ENCODE measurements at places on chromosomes 7 and 10.
A peak's percentile ranks its signal among the peaks of the same experiment; 100 is the strongest.

DNA sequence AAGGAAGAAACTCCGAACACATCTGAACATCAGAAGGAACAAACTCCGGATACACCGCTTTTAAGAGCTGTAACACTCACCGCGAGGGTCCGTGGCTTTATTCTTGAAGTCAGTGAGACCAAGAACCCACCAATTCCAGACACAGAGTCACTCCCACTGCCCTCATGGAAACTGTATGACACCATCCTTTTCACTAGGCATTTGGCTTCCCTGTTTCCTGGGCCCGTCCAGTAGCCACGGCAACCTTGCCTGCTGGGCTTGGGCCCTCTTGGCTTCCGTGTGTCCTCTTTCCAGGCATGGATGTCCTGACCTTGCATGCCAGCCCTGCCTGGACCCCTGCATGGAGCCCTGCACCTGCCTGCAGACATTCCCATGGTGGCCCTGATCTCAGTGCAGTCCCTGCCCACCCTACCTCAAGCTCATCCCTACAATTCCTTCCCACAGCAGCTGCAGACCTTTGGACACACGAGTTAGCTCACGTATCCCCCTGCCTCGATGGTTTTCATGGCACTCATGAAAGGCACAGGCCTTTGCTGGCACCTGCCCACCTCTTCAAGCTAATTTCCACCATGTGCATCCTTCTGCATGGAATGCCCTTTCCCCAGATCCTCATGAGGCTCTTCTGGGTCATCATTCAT is 6.7 kb downstream of the SH2D4B start:
- DNase-seq = no peak

DNA sequence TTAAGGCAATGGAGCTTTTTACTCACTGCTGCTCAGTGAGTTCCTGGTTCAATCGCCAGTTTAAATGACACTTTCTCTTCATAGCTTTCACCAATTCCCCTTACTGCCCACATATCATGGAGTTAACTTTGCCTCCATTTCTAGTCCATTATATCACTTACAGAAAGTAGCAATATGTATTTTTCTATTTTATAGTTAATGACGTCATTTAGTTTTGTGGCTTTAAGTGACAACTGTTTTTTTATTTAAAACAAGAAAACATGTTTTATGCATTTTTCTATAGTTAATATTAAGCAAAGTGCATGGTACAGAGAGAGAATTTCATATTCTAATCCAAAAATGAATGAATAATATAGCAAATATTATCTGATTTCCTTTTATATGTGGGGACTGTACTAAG is 363.3 kb downstream of the CDC14C start:
- DNase-seq = no peak

DNA sequence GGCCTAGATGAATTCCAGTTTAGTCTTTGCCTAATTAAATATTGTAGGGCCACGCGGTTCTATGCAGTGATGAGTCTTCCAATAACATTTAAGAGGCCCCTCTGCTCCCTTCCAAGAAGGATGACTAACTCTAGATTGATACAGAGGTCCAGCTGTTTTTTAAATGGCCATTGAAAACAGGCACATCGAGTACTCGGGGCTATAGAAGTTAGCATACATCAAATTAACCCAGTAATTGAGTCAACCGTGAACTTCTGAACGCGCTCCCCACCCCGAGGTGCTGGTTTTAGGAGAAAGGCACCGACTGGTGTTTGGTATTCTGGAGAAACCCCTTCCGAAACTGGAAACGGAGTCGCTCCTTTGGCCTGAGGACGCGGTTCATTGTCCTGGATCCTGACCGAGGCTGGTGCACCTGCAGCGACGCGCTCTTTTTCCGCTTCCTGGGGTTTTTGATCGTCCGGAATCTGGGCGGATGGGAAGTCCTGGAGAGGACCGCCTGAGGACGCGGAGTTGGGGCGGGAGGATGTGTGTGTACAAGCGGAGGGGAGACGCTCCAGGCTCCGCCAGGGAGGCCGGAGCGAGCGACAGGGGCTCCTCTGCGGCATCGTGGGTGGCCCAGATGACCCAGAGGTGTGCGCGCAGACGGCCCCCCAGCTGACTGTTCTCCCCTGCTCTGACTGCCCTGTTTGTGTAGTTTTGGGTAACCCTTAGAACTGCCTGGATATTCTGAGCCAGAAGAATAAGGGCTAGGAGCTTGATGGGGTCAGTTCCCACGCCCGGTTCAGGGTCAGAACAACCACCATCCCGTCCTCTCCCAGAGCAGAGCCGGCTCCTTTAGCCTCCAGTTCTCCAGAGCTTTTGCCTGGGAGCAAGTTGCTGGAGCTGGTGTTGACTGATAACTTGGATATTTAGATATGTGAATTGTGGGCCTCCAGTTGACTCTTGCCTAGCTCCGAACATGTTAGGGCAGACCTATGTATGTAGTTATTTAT is 711 bp downstream of the FAM221A start:
- DNase-seq = peak; percentile 11

GRCh38 chr10:50648089-50648934 is 24.6 kb upstream of the SGMS1 start:
- no peak for DNase-seq

- DNase-seq = no peak
Measured at GRCh38 chr7:134640842-134641715, 5.6 kb upstream of the BPGM start.

DNA sequence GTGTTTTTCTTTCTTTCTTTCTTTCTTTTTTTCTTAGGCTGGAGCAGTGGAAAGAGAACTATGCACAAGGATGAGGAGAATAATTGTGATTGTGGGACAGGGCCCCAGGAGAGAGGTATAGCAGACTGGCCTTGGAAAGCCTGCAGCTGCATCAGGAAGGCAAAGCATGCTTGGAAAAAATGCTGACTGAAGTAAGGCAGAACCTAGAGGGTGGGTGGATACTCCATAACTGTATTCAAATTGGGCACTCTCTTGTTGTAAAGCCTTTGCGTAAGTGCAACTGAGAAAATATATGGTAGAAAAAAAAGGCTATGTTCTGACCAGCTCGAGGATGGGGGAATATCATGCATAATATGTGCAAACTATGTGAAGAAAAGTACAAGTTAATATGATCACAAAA is 39.5 kb downstream of the PDK4 start:
- DNase-seq = no peak

DNA sequence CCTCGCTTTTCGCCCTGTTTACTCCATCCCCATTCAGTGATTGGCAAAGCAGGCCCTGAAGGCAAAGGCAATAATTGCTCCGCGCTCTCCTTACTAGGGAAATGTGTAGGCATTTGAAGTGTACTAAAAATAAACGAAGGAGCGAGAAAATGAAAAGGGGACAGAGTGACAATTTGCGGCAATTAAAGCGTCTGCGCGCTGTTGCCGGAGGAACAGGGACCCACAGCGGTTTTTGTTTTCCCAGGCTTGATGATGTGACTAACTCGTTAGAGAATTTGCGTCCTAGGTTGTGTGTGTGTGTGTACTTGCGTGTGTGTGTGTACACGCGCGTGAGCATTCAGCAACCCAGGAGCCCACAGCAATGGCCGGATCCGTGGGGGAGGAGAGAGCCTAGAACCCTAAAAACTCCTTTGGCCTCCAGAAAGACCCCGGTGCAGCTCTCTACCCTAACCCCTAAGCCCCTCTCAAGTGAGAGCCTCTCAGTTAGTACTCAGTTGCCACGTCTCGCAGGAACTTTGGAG is 7.8 kb upstream of the DLX6 start:
- DNase-seq = no peak

DNA sequence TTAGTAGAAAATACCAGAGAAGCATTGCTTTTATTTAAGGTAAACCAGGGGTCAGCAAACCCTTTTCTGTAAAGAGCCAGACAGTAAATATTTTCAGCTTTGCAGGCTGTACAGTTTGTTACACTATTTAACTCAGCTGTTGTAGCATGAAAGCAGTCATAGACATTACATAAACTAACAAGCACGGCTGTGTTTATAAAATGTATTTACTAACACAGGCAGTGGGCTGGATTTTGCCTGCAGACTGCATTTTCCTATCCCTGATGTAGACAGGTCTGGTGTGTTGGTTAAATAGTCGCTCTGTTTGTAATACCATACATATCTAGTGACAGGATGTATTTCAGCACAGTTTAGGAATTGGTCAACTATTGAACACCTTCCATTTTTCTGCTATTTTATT is 129.3 kb downstream of the ST7 start:
- no peak for DNase-seq

- DNase-seq = no peak
Measured at GRCh38 chr10:6100370-6100769, 11.5 kb downstream of the RBM17 start.

GRCh38 chr10:6123532-6123931 is 34.7 kb downstream of the RBM17 start:
- no peak for DNase-seq

DNA sequence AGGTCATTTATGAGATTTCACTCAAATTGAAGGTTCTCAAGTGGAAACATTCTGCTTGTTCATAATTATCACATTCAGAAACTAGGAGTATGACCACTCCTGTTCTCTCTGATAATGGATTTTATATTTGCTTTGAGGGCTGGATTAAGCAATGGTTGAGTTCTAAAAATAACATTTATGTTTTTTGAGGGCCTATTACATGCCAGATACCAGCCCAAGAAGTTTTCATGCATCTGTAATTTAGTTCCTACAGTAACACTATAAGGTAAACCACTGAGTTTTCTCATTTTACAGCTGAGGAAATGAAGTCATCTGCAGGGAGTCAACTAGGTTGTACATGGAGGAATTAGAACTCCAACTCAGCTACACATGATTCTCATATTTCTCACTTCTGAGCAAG is 25.5 kb upstream of the NKX2-3 start:
- DNase-seq = no peak

- DNase-seq = no peak
Measured at GRCh38 chr7:66666313-66666952, 37.8 kb downstream of the KCTD7 start.

GRCh38 chr7:90311175-90311574 is 9.9 kb downstream of the FAM237B start:
- no peak for DNase-seq

DNA sequence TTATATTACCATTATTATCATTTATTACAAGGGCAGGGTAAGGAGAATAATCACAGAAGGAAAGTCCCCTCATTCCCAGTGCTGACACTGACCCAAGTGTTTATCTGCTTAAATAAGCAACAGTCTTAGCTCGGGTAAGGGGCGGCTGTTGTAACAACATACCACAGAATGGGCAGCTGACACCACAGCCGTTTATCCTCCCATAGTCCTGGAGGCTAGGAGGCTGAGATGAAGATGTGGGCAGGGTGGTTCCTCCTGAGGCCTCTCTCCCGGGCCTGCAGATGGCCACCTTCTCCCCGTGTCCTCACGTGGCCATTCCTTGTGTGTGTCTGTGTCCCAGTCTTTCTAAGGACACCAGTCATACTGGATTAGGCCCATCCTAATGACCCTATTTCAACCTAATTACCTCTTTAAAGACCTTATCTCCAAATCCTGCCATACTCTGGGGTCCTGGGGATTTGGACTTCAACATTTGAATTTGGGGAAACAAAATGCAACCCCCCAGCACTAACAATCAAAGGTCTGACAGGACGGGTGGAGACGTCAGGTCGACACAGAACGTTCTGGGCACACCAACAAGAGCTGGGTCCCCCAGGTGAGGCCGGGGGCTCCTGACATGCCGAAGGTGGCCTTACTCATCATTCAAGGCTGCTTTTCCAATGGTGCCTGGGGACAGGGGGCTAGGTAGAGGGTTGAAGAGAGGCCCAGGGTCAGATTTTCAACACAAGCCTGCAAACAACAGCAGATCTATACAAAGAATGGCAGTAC is 93.5 kb downstream of the TNS3 start:
- no peak for DNase-seq

DNA sequence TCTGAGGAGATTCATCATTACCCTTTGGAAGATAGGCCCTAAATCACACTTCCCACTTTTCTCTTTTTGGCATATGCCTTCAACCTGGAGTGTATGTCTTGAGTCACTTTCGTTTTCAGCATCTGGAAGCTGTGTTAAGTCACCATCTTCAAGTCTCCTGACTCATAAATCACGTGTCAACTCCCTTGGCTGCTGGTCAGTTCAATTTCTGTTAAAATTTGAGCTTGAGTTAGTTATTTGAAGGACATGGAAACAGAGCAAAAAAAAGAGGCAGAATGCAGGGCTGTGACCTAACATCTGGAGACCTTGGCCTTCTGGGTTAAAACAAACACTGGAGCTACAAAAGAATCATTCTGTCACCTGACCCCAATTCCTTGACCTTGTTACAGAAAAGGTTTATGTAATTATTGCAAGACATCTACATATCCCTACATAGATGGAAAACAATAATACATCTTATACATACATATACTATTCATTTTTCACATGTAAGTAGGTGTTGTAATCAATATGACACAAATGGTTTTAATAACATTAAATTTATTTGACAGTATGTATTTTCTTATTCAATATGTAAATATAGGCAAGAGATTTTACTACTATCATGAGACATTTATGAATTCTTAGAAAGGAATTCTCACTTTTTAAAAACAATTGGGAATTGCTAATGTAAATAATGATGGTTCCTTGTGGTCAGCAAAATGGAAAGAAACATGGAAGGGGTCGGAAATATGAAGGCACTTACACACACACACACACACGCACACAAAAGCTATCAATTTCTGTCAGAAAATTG is 169.7 kb upstream of the PHYHIPL start:
- no peak for DNase-seq

GRCh38 chr7:148327379-148327778 is 263.2 kb upstream of the C7orf33 start:
- DNase-seq = no peak

DNA sequence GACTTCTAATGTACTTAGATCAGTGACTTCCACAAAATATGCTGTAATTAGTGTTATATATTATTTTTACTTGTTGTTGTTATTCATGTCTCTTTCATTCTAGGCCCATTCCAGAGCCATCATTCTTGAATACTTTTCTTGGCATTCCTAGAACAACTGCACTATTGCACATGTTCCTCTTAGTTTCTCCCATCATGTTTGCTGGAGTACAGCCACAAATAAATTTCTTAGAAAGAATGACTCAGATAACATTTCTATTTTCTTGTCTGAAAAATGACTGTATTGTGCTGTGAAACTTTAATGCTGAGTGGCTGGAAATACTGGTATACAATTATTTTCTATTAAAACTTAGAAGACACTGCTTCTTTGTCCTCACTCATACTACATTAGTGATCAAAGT is 651.0 kb upstream of the STEAP1 start:
- DNase-seq = no peak

Data from stimulated activated CD4-positive, alpha-beta T cell treated with anti-CD3 and anti-CD28 coated beads, TNF-alpha, amount 100 ng/mL, for 24 hours (primary cell).